ENCODE measurements at places on chromosomes 2 and 18.
A peak's percentile ranks its signal among the peaks of the same experiment; 100 is the strongest.

GRCh38 chr2:128438091-128438490 is 119.4 kb upstream of the HS6ST1 start:
- DNase-seq = no peak

- no peak for DNase-seq
Measured at GRCh38 chr2:240881913-240882312, 13.3 kb downstream of the AGXT start.

DNA sequence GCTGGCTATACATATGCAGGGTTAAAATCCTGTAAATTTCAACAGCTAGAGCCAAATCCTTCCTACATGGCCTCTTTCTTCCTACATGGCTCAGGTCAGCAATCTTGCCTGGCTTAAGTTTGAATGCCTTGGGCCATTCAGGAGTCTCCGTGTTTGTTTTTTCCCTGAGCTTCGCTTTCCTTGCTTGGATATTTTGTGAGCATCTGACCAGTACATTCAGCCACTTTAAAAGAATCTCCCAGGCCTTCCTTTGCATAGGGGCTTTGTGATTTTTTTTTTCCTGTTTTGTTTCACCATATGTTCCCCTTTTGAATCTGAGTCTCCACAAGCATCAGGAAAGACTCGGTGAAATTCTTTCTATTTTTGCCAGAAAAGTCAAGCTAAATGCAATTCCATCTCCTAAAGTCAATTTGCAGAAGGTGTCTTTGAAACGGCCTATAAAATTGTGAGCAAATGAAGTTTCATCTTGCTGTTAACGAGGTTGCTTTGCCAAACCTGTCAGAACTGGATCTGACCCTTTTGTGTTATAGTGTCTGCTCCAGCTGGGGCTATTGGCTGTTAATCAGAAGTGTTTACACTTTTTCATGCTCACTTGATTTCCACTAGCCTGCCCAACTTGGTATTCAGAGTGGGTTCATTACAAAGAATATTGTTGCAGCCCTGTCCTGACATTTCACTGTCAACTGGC is 256.9 kb downstream of the DCC start:
- DNase-seq = no peak

GRCh38 chr2:235669983-235670962 is 176.4 kb downstream of the AGAP1 start:
- peak; percentile 73 for DNase-seq

DNA sequence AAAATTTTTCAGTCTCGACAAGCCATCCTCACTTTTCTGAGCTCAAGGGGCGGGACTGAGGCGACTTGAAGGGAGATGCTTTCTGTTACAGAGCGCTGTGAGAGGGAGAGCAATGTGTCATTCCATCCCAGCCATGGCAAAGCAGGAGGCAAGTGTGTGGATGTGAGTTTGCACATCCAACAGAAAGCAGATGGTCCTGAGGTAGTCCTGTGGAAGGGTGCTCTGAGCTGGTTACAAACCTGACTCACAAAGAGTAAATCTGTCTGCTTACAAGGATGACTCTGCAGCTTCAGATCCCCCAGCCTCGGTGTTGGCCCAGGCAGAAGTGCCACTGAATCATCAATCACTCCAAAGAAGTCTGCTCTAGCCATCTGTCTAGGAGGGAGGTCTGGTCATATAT is 482.0 kb upstream of the DCC start:
- DNase-seq = no peak

- peak; percentile 27 for DNase-seq
Measured at GRCh38 chr18:394987-395362, 105.5 kb downstream of the COLEC12 start.

- DNase-seq = no peak
Measured at GRCh38 chr18:32760391-32760790, 12.4 kb downstream of the KLHL14 start.

GRCh38 chr2:53170466-53170865 is 597.1 kb upstream of the CHAC2 start:
- peak; percentile 2 for DNase-seq

DNA sequence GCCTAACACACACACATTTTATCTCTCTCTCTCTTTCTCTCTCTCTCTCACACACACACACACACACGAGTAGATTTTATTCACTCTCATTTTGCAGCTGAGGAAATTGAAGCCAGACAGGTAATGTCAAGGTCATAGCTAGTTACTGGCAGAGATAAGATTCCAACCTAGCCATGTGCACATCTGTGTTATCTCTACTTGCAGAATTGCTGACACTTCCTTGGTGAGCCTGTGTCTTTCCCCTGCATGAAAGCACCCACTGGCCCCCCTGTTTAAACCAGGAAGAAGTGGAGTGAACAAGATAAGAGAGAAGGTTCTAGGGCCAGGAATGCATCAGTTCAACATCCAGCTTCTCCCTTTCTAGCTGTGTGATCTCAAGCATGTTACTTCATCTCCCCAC is 423.7 kb downstream of the TXNL1 start:
- peak; percentile 30 for DNase-seq

- DNase-seq = peak; percentile 72
Measured at GRCh38 chr2:61707984-61708852, 145.6 kb downstream of the FAM161A start.

- DNase-seq = no peak
Measured at GRCh38 chr2:23452853-23453420, 68.0 kb downstream of the KLHL29 start.

DNA sequence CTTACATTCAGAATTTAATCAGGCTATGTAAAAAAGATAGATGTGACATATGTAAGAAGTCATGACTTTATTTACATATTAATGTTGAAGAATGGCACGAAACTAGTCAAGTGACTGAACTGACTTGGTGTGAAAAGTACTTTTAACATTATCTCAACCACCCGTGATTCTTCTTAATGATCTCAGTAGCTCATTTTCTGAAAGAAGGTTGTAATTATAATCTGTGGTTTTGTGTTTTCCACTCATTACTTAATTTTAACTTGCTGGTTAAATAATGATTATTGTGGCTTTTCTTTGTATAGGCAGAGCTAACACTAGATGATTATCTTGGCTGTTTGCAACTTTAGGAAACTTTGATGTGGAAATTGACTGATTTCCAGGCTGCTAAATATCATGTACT is 18.5 kb downstream of the KCNJ13 start:
- no peak for DNase-seq

DNA sequence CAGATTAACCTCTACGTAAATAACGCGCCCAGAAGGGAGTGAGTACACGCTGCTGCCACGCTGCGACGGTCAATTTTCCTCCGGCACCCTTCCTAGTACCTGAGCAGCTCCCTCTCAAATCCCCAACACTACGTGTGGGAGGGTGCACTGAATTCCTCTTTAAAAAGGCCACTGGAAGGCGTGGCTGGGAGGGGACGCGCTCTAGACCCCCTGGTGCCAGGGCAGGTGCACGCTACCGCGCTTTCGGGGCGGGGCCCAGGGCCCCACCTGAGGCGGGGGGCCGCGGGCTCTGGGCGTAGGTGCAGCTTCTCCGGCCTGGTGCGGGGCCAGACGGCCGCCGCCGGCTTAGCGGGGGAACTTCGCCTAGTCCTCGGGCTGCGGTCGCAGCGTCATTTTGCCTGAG is 668 bp upstream of the ANKRD12 start:
- DNase-seq = peak; percentile 19

DNA sequence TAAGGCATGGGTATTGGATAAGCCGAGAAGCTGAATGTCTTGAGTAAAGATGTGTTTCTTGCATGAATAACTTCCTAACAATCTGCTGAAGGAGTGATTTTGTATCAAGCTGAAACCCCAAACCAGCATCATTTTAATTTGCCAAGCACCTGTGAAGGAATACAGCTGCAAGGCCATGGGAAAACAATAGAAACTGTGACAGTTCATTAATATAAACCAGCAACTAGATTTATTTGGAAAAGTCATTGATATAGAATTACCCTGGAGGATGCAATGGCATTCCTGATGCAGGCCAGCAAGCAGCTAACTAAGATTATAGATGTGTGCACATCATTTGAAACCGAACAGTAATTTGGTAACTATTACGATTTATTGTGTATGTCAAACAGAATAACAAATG is 155.7 kb upstream of the TCF4 start:
- no peak for DNase-seq

DNA sequence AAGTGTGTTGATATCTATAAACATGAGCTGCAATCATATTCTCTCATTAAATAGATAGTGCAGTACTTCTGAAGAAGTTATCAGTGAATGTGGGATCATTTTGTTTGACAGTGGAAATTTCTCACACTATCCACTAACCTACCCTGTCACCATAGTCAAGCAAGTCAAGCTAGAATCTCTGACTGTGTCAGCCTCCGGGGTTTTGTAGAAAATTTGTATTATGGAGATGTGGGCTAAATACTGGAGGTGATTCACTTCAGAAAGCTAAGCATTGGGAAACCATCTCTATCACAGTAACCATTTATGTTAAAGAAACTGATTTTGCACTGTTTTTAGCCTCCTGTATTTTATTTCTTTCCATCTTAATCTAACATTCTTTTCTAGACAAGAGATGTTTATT is 126.6 kb upstream of the CREB1 start:
- DNase-seq = peak; percentile 62

DNA sequence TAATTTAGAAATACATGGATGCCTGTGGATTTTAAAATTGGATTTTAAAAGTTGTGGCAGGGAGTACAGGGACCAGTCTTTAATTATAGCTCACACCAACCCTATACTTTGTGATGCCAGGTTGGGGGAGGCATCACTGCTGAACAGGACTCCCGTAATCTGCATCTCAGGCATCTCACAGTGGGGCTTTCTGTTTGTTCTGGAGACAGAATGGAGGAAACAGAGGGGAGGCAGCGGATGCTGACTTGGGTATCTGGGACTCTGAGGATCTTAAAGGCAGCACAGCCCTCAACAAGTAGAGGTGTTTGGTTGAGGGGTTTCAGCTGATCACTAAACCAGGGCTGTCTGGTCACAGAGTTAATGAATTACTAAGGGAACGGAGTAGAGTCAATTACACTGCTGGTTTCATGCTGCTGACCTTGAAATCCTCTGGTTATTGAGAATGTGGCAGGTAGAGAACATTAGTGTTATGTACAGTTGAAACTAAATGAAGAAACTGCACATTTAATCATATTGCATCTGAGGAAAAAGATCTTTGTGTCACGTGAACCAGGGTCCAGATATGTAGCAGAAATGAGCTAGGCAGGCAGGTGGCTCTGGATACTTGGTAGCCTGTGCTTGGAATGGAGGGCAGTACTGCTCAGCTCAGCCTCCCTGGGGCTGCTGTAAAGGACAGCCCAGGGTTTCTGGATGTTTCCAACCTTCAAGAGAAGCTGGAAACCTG is 40.3 kb downstream of the FHOD3 start:
- DNase-seq = no peak

DNA sequence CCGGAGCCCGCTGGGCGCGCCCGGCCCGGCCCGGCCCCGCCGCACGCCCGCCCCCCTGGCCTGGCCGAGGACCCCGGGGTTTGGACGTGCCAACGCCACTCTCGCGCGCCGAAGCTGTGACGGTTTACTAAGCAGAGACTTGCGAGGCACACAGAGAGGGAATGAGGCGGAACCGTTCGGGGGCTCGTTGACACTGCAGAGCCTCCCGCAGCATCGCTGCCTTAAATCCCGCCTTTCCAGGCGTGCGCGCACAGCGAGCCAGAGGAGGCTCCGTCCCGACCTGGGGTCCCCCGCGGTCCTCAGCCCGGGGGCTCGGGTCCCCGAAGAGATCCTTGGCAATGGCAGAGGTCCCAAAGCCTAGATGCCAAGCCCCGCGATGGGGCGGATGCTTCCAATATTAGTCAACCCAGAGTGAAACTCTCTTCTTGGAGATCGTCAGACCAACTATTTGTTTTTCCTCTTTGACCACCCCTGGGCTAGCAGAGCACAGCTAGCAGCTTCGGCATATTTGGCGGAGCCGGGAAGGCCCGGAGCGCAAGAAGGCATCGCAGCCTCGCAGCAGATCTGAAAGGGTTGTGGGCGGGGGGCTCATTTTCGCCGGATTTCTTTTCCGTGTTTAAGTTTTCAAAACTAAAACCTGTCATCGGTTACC is at the start of gene ZNF385B:
Gene ZNF385B, minus strand, starts transcription at position 197 of the 652 bp plus-strand sequence.
- DNase-seq = peak; percentile 4

DNA sequence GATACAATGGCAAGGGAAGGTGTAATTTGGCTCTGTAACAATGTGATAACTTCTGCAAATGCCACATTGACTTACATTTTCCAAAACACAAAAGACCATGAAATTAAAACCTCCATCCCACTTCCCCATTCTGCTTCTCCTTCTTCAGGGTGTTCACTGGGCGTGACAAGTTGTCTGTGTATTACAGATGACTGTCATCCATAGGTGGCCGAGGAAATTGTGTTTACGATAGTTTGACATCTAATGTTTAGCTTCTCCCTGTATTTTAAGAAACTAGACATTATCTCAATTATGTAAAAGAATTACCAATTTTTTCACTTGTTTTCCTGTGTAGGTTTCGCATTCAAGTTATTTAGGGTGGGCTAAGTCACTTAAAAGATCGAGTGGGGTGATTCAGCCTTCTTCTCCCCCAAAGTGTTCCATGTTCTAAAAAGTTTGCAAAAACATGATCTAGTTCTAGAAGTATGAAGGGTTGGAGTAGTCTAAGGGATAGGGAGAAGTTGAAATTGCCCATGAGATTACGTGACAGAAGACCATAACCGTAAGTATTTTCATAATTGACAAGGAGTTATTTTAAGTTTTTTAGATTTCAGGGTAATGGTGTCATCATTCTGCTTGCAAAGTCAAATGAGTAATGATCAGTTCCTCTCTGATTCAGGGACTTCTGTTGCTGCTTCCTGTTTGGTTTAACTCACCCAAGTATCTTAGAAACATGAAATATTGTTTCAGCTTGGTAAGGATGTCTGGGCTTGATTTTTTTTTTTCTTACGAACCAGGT is 25.2 kb upstream of the CYTIP start:
- peak; percentile 16 for DNase-seq

Measured in amniotic epithelial cell (primary cell).